GM06990 (cell line): ENCODE measurements at places on chromosomes 1 and 21.

- DNase-seq: no peak
These were observed 24.2 kb downstream of the CAPZB start for GRCh38 chr1:19461220-19461554.

GRCh38 chr1:20324704-20325406 lies 34.2 kb downstream of the VWA5B1 start:
- DNase-seq: no peak

- no peak for DNase-seq
These were observed 1048.4 kb downstream of the NCAM2 start for GRCh38 chr21:22046576-22046975.

- no peak for DNase-seq
These were observed 370.4 kb downstream of the VAV3 start for GRCh38 chr1:107594536-107594935.

- DNase-seq: no peak
These were observed 51.7 kb downstream of the TLCD4 start for GRCh38 chr1:95168761-95169351.

DNA sequence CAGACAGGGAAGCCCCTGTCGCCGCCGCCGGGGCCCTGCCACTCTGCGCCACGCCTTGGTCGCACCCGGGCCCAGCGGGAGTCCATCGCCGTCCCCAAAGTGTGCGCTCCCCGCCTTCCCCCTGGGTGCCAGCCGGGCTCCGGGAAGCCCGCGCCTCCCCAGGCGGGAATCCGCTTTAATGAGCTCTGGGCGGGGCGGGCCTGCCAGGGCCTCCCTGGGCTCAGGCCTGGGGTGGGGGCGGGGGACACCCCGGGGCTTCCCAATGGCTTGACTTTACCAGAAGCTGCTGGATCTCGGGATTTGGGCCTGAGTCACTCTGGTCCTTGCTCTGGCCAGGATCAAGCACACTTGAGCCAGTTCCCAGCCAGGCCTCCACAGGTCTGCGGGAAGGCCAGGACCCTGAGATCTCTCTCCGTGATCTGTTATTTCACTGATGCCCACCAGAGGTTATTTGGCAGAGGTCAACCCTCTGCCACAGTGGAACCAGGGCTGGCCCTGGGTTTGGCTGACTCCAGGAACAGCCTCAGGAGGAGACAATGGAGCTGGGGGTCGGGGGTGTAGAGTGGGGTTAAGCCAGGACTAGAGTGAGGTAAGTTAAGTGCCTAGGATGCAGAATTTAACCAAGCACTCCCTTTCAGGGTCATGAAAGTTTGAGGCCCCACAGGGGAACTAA lies 178.4 kb upstream of the EDN2 start:
- DNase-seq: no peak
